Activated CD4-positive, alpha-beta memory T cell treated with anti-CD3 and anti-CD28 coated beads, Interleukin-2, amount 10 ng/mL, durations not matched to agents 7 days and 5 days (primary cell): ENCODE measurements at places on chromosomes 3 and 15. TPM values are rescaled to one million over a fixed set of nuclear protein-coding genes. Genes with fewer than 3 reads are reported as not detected.

The ARIH2 gene
- total RNA-seq = 100 TPM

The PLCH1 gene
- 0.20 TPM for total RNA-seq

The CNTN6 gene
- not detected for total RNA-seq

The CCK gene
- total RNA-seq = not detected

DNA sequence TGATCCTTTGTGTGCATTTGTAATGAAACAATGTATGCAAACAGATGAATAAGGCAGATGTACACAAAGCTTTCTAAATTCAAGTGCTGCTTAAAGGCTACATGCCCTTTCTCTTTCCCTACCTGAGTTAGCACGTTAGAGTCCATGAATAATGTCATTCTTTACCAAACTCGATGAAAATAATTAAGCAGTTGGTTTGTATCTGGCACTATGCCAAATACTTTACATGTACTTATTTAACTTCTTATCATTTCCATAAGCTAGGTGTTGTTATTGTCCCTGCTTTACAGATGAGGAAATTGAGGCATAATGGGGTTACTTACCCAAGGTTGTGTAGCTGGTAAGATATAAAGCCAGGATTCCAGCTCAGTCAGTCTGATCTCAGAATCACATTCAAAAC, 2.4 kb downstream of the GPR171 start:
- peaks cover 51% of the 10 kb centered on the region for H3K4me1 ChIP-seq
- no peaks in the 10 kb centered on the region for H3K27me3 ChIP-seq
- H3K36me3 ChIP-seq = peaks cover 69% of the 10 kb centered on the region
- peak overlapping the region; percentile 96 for H3K27ac ChIP-seq

DNA sequence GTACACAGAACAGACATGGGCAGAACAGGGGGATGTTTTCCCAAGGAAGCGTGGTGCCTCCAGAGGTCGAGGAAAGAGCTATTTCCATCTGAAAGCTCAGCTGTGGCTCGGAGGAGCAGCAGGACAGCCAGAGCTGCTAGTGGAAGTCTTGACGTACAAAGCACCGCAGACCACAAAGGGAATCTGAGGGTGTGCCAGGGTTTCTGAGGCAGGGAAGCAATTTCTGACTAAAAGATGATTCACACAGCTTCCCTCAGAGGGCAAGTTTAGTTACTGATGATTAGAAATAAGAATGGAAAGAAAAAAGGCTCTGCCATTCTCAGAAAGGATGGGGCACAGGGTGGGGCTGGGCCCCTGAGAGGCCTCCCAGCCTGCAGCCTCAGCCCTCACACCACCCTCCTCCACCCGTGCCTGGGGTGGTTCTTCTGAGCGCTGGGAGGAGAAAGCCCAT, 45.8 kb upstream of the SEC13 start:
- peaks cover 40% of the 10 kb centered on the region for H3K4me1 ChIP-seq
- peaks cover 3% of the 10 kb centered on the region for H3K27me3 ChIP-seq
- peak overlapping the region; percentile 55 for H3K27ac ChIP-seq
- no peaks in the 10 kb centered on the region for H3K36me3 ChIP-seq
- peak; percentile 70 for DNase-seq

DNA sequence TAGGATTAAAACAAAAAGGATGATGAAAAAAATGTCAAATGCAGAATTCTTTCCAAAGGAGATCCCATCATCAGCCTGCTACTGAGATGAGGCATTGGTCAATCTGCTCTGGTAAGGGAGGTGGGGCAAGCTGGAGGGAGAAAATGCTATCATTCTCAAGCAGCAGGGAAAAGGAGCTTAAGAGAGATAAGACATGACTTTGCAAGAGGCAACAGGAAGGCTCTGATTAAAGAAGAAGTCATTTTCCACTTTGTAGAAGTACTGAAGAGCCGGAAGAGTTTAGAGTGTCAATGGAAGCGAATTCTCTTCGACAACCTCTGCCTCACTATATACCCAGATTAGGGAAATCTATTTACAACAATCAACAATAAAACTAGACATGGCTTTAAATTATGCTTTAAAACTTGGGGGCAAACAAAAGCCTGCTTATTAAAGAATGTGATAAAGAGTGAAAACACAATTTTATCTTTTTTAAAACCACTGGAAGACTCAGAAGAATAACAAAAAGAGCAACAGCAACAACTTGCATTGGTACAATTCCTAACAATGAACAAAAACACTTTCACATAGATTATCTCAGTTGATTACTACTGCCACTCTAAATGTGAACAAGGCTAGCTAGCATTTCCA, 81.8 kb upstream of the NANOGP8 start:
- H3K27ac ChIP-seq = no peak overlapping the region
- DNase-seq = no peak
- H3K36me3 ChIP-seq = no peaks in the 10 kb centered on the region

DNA sequence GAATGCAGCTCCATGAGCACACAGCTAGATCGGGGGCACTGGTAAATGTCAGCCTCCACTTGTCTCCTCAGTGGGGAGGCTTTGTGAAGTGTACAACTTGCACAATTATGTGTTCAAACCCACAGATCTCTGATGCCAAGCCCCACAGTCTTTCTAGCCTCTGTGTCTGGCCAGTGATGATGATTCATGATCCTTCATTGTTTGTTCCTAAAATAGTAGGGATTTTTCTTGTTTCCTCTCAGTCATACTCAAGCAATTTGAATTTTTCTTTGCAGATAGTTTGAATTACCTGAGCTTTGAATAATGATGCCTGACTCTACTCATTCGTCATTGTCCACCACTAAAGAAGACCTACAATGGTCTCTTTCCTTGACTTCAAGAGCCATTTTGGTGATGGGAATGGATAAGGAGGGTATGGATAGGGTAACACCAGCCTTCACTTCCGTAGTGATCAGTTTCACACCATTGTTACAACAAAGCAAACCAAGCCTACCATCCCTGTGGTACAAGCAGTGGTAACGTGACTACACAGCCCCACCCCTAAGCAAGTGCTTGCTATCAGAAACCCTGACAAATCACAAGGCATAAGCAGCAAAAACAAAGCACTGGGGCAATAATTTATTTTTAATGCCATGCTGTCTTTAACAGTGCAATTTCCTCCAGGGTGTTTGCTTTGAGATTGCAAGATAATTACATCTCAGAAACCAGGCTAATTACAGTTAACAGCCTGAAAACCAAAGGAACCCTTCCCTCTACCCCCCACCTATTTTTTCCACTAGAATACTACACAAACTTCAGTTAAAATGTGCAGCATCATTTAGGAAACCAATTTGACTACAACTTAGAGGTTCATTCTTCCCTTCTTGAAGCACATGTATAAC, 114.1 kb upstream of the PPP2R3A start:
- no peak for DNase-seq
- H3K4me3 ChIP-seq = no peak overlapping the region
- H3K36me3 ChIP-seq = no peaks in the 10 kb centered on the region
- no peaks in the 10 kb centered on the region for H3K4me1 ChIP-seq

GRCh38 chr3:115825046-115825445, 201.7 kb downstream of the GAP43 start:
- no peak overlapping the region for H3K4me3 ChIP-seq
- H3K27ac ChIP-seq = no peak overlapping the region
- peaks cover 4% of the 10 kb centered on the region for H3K27me3 ChIP-seq
- no peaks in the 10 kb centered on the region for H3K4me1 ChIP-seq

GRCh38 chr3:44511238-44511566, 33.7 kb upstream of the ZNF445 start:
- DNase-seq = no peak
- H3K36me3 ChIP-seq = peaks cover 21% of the 10 kb centered on the region
- peaks cover 1% of the 10 kb centered on the region for H3K27me3 ChIP-seq
- H3K4me1 ChIP-seq = peaks cover 26% of the 10 kb centered on the region
- H3K27ac ChIP-seq = peak overlapping the region; percentile 74
- peak overlapping the region; percentile 85 for H3K4me3 ChIP-seq

DNA sequence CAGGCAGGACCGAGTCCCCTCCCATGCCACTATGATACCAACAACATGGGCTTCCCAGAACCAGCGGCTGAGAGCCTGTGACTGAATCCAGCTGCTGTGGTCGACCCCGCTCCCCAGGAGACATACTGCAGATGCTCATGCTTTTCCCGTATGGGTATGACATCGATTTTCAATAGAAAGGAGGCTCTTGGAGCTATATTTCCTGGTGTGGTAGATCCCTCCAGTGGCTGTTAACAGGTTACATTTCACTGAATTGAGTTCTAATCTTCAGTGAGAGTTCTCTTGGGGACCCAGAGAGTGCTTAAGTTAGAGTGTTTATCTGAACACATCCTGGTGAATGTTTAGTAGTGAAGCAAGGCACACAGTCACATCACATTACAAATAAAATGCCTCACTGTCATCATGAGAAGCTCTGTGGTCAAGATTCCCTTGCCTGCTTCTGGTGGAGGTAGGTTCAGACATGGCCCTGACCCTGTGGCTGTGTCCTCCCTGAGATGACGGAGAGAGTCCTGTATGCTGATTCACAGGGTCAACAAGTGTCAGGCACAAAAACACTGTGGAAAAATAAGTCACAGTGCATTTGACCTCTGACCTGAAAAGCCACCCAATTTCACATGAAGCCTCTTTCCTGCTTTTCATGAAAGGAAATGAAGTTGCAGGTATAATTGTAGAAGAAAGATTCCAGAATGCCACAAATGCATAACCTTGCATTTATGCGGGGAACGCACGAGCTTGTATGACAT, 110.9 kb downstream of the GABRG3 start:
- H3K27ac ChIP-seq = no peak overlapping the region
- no peaks in the 10 kb centered on the region for H3K4me1 ChIP-seq
- no peak overlapping the region for H3K4me3 ChIP-seq
- no peak for DNase-seq
- H3K36me3 ChIP-seq = no peaks in the 10 kb centered on the region

DNA sequence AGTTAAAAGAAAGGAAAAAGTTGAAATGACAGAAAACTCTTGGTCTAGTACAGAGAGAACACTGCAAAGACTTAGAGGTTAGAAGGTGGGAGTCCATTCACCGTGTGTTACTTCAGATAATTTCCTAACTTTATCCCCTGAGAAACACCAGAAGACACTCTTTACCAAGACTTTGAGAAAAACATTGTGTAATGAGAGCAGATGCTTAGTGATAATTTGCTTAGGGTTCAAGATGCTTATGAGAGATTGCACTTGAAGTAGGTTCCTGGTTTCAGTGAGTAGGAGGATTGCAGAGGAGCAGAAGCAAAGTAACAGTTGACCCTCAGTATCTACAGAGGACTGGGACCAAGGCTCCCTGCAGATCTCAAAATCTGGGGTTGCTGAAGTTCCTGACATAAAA, 594.1 kb downstream of the NR2F2 start:
- no peaks in the 10 kb centered on the region for H3K27me3 ChIP-seq
- no peak overlapping the region for H3K27ac ChIP-seq
- no peaks in the 10 kb centered on the region for H3K4me1 ChIP-seq
- no peaks in the 10 kb centered on the region for H3K36me3 ChIP-seq
- no peak for DNase-seq
- no peak overlapping the region for H3K4me3 ChIP-seq

DNA sequence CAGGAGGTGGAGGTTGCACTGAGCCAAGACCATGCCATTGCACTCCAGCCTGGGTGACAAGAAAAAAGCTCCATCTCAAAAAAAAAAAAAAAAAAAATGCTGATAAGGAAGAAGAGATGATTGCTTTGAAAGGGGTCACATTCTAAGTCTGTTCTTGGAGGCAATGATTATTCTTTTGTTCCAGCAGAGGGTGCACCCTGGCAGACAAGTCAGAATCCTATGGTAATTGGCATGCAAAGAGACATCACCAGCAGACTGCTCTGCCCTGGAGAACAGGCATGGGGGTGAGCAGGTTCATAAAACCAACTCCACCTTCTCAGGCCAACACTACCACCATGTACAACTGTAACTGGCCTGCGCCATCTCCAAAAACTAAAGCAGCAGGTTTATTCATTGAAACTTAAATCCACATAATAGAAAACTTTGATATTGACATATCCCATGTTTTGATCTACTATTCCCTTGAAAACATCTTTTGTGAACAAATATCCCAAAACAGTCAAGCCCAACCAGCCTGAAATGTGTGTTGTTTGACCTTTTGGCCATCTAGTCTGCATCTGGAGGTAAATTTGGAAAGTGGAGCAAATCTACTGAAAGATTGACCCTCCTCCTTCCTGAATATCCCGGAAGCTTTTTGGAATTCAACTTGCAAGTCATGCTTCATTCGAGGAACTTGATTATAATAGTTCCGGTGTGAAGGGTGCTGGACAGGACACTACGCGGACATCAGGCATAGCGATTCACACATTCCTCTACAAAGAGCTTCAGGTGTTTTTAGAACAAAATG, 100.3 kb downstream of the MECOM start:
- H3K4me3 ChIP-seq = no peak overlapping the region
- no peak overlapping the region for H3K27ac ChIP-seq
- no peaks in the 10 kb centered on the region for H3K36me3 ChIP-seq
